ENCODE measurements at places on chromosomes 12 and 14. TPM values are rescaled to one million over a fixed set of nuclear protein-coding genes. Genes with fewer than 3 reads are reported as not detected.

- DNase-seq, result no peak
- H3K27ac ChIP-seq, result no peak overlapping the region
- H3K4me3 ChIP-seq, result no peak overlapping the region
- H3K4me1 ChIP-seq, result no peaks in the 10 kb centered on the region
- H3K27me3 ChIP-seq, result peaks cover 4% of the 10 kb centered on the region
- H3K36me3 ChIP-seq, result no peaks in the 10 kb centered on the region
Measured at GRCh38 chr12:29759950-29760349, 23.8 kb downstream of the TMTC1 start.

DNA sequence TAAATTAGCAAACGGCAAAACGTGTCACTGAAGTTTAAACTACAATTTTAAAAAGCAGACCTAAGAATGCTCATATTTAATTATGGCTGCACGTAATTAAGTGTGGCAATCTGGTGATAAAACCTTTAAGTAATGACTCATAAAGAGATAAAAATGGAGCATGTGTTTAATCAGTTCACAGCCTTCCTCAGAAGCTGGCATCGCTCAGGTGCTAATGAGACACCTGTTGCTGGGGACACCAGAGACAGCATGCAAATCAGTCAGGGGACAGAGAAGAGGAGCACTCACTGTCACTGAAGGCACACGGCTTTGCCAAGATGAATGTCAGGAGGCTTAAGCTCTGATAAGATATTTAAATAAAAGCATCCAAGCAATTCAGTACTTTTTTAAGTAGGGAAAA lies 840.3 kb downstream of the GALC start:
- H3K36me3 ChIP-seq, result no peaks in the 10 kb centered on the region
- no peaks in the 10 kb centered on the region for H3K27me3 ChIP-seq
- DNase-seq, result no peak
- H3K4me3 ChIP-seq, result no peak overlapping the region
- no peak overlapping the region for H3K27ac ChIP-seq
- no peaks in the 10 kb centered on the region for H3K4me1 ChIP-seq

- no peak overlapping the region for H3K4me3 ChIP-seq
- peaks cover 24% of the 10 kb centered on the region for H3K27me3 ChIP-seq
- no peaks in the 10 kb centered on the region for H3K4me1 ChIP-seq
- no peak for DNase-seq
Measured at GRCh38 chr14:76304536-76305267, 71.2 kb upstream of the ESRRB start.

DNA sequence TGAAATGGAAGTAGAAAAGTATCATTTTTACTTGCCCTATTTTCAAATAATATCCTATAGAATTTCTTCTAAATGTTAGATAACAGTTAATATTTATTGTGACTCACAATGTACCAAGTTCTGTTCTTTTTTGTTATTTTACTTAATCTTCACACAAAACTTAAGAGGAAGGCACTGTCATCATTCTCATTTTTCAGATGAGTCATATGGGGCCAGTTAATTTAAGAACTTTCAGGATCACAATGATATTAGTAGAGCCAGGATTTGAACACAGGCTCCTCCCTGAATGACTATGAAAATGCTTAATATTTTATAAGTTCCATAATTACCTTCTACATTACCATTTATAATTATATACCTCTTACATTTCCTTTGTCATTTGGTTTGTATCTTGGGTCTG lies 10.4 kb upstream of the TMEM260 start:
- peaks cover 9% of the 10 kb centered on the region for H3K27me3 ChIP-seq
- DNase-seq, result no peak
- no peak overlapping the region for H3K27ac ChIP-seq
- no peaks in the 10 kb centered on the region for H3K4me1 ChIP-seq

GRCh38 chr12:58032156-58032555 lies 90.8 kb downstream of the ATP23 start:
- no peaks in the 10 kb centered on the region for H3K27me3 ChIP-seq
- no peak for DNase-seq
- H3K4me3 ChIP-seq, result no peak overlapping the region
- no peaks in the 10 kb centered on the region for H3K36me3 ChIP-seq
- H3K27ac ChIP-seq, result no peak overlapping the region

DNA sequence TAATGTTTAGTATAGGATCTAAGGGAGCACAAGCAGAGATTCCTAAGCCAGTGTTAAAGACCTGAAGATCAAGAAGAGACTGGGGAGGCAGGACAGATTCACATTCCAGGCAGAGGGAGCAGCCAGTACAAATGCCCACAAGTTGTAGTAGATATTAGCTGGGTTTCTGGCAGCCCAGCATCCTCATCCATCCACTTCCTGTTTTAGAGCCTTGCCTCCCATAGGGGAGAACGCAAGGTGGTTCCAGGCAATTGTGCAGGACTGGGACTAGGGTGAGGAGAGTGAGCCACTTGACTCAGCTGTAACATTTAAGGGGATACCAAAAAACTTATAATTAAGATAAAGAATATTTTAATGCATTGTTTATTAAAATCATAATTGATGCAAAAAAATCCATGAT lies 71.3 kb upstream of the PSMA6 start:
- no peaks in the 10 kb centered on the region for H3K27me3 ChIP-seq
- peaks cover 44% of the 10 kb centered on the region for H3K4me1 ChIP-seq

- H3K36me3 ChIP-seq, result no peaks in the 10 kb centered on the region
- H3K27me3 ChIP-seq, result no peaks in the 10 kb centered on the region
- no peaks in the 10 kb centered on the region for H3K4me1 ChIP-seq
- no peak overlapping the region for H3K4me3 ChIP-seq
- H3K27ac ChIP-seq, result no peak overlapping the region
- no peak for DNase-seq
Measured at GRCh38 chr14:68458840-68459469, 333.9 kb downstream of the ZFP36L1 start.

DNA sequence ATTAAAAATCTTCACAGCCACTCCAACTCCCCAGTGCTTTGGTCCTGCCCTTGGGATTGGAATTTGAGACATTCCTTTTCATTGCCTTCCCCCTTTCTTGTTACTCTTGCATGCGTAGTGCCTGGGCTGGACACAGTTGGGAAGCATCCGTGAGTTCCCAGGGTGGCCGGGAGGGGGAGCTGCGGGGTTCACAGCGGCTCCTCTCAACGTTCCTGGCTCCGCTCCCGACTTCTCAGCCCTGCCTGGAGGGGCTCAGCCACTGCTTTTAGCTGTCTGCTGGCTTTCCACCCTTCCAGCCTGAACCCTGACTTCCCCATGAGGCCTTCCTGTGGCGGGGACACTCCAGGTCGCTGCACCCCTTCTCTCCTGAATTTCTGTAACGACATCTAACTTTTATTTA lies 3.2 kb downstream of the TEX52 start:
- no peaks in the 10 kb centered on the region for H3K4me1 ChIP-seq
- no peaks in the 10 kb centered on the region for H3K27me3 ChIP-seq
- no peak overlapping the region for H3K27ac ChIP-seq
- peaks cover 6% of the 10 kb centered on the region for H3K36me3 ChIP-seq
- no peak overlapping the region for H3K4me3 ChIP-seq

DNA sequence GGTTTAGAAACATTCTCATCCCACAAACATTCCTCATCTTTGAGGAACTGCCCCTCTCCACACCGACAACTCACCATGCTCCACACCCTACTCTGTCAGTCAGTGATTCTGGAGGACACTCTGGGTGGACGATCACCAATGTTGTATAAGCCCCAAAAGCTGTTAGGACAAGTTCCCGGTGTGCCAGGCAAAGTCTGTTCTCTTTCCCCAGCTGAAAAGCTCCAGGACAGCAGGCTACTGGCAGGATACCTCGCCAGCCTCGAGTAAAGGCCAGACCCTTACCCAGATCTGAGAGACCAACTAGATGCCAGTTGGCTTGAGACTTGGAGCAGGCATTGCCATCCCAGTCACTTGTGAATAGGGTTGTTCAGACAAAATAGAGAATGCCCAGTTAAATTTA lies 12.0 kb downstream of the KRT5 start:
- no peak overlapping the region for H3K27ac ChIP-seq
- peaks cover 21% of the 10 kb centered on the region for H3K27me3 ChIP-seq
- no peaks in the 10 kb centered on the region for H3K4me1 ChIP-seq
- DNase-seq, result no peak

DNA sequence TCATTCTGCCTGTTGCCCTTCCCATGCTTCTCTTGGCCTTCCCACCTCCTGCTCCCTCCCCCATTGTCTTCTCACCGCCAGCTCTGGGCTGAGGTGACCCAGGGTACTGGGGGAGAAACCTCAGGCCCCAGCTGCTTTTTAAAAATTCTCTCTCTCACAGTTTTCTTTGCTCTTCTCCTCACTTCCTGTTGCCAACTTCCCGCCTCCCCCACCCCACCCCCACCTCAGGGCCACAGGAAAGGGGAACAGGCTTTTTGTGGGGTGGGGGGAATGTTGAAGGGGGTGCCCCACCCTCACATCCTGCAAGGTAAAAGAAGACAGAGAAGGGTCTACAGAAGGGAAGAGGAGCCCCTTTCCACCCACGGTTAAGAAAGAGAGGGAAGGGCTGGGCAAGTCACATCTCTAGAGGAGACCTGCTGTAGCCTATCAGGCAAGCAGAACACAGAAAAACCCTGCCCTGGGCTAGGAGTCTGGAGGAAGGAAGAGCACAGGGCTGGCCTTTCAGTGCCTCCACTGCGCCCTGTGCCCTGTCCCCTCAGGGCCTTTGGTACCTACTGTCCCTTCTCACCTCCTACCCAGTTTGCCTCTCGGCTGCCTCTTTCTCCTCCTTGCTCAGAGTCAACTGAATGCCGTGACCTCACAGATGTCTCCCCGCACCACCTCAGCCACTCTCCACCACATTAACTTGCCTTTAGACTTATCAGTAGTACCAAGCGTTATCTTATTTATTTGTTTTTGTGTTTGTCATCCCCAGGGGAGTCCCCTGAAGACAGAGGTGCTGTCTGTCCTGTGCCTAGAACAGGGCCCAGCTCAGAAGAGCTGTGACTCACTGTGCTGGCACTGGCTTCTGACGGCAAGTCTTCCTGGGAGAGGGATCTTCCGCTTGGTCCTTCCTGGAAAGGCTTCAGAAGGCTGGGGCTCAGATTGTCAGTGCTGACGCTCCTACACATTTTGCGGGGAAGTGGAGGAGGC lies 1.7 kb downstream of the ARHGAP9 start:
- H3K36me3 ChIP-seq, result peaks cover 36% of the 10 kb centered on the region
- no peaks in the 10 kb centered on the region for H3K27me3 ChIP-seq
- peak; percentile 46 for DNase-seq
- peak overlapping the region; percentile 93 for H3K4me3 ChIP-seq
- peaks cover 54% of the 10 kb centered on the region for H3K4me1 ChIP-seq

DNA sequence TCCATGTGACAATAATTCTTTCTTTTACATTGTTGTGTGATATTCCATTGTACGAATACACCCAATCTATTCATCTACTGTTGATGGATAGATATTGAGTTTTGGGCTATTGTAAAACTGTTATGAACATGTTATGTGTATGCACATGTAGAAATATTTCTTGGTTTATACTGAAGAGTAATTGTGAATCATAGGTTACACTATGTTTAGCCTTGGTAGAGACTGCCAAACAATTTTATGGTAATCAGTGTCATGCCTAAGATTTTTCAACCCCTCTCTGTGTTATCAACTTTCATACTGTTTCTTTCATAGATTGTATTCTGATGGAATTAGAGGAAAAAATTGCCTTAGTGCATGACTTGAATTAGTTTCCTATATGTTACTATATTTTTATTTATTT lies 39.5 kb downstream of the FRMD6 start:
- H3K27me3 ChIP-seq, result no peaks in the 10 kb centered on the region
- no peaks in the 10 kb centered on the region for H3K36me3 ChIP-seq
- H3K4me3 ChIP-seq, result no peak overlapping the region
- DNase-seq, result no peak
- no peak overlapping the region for H3K27ac ChIP-seq
- H3K4me1 ChIP-seq, result no peaks in the 10 kb centered on the region

DNA sequence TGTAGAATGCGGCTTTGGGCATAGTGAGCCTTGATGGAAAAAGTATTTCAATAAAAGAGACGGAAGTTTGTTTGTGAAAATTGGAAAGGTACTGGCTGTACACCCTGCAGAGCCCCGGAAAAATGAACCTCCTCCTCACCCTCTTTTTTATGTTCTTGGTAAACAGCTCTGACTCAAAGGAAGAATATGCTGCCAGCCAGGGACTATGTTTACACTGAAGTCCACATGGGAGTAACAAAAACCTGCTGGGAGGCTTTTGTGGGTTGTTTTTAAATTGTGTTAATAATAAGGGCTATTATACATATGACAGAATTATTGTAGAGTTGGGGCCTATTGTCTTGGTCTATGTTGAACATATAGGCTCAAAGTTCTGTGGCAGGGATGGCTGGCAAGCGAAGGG lies 70.7 kb downstream of the TTC8 start:
- no peak overlapping the region for H3K27ac ChIP-seq
- no peak for DNase-seq
- H3K4me1 ChIP-seq, result no peaks in the 10 kb centered on the region
- no peak overlapping the region for H3K4me3 ChIP-seq
- H3K36me3 ChIP-seq, result no peaks in the 10 kb centered on the region

GRCh38 chr12:105352052-105352451 lies 21.6 kb downstream of the C12orf75 start:
- DNase-seq, result no peak
- H3K4me3 ChIP-seq, result no peak overlapping the region
- peaks cover 47% of the 10 kb centered on the region for H3K4me1 ChIP-seq
- peaks cover 36% of the 10 kb centered on the region for H3K36me3 ChIP-seq
- H3K27ac ChIP-seq, result peak overlapping the region; percentile 21

DNA sequence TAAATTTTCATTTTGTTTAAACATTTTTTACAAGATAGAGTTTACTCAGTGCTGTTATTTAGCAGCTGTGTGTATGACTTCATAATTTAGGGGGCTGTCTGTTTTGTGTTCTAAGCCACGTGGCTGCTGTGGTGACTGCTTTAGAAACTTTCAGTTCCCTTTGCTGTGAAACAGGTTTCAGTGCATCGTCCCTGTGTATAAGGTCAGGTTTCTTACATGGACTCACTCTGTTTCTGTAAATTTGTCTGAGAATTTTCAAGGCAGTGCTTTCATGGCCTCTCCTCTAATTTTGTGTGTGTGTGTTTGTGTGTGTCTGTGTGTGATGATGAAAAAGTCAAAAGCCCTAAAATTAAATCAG lies 32.4 kb downstream of the BICD1 start:
- peak overlapping the region; percentile 70 for H3K4me3 ChIP-seq
- H3K36me3 ChIP-seq, result no peaks in the 10 kb centered on the region
- DNase-seq, result peak; percentile 20
- H3K4me1 ChIP-seq, result peaks cover 39% of the 10 kb centered on the region

- H3K27me3 ChIP-seq, result peaks cover 2% of the 10 kb centered on the region
- H3K4me1 ChIP-seq, result no peaks in the 10 kb centered on the region
- H3K4me3 ChIP-seq, result no peak overlapping the region
- no peaks in the 10 kb centered on the region for H3K36me3 ChIP-seq
Measured at GRCh38 chr12:32671930-32672780, 6.9 kb upstream of the DNM1L start.

GRCh38 chr14:93431036-93431670 lies 414 bp downstream of the UNC79 start:
- H3K36me3 ChIP-seq, result no peaks in the 10 kb centered on the region
- no peak overlapping the region for H3K4me3 ChIP-seq
- DNase-seq, result no peak
- H3K27ac ChIP-seq, result no peak overlapping the region
- H3K4me1 ChIP-seq, result no peaks in the 10 kb centered on the region

The KRT75 gene
- total RNA-seq, result not detected

The SPX gene
- total RNA-seq, result 1.0 TPM

The TOMM20L gene
- total RNA-seq, result not detected

The TAS2R7 gene
- not detected for total RNA-seq

The GYS2 gene
- 0.16 TPM for total RNA-seq

The PGF gene
- 0.41 TPM for total RNA-seq

The RASSF8 gene
- 0.13 TPM for total RNA-seq

The KCNA5 gene
- not detected for total RNA-seq

The NIN gene
- total RNA-seq, result 39.9 TPM
